ENCODE measurements at places on chromosomes 12 and 14. TPM values are rescaled to one million over a fixed set of nuclear protein-coding genes. Genes with fewer than 3 reads are reported as not detected.

DNA sequence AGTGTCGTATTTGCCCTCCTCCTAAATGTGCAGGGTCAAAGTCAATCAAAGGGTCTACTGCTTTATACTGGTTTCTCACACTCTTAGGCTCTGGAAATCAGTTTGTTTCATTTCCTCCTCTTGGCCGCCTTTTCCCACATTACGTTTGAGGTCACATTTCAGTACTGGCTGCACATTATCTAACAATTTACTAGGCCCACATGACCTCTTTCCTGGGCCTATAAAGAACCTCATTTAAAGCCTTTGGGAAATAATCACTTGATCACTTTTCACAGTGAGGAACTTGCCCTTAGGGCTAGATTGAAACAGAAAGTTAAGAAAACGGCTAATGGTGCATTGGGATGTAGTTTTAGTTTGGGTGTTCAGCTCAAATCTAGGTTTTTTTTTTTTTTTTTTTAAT, 497.5 kb downstream of the RERGL start:
- H3K27me3 ChIP-seq, result no peaks in the 10 kb centered on the region
- H3K4me3 ChIP-seq, result no peak overlapping the region
- no peaks in the 10 kb centered on the region for H3K4me1 ChIP-seq
- no peaks in the 10 kb centered on the region for H3K36me3 ChIP-seq

DNA sequence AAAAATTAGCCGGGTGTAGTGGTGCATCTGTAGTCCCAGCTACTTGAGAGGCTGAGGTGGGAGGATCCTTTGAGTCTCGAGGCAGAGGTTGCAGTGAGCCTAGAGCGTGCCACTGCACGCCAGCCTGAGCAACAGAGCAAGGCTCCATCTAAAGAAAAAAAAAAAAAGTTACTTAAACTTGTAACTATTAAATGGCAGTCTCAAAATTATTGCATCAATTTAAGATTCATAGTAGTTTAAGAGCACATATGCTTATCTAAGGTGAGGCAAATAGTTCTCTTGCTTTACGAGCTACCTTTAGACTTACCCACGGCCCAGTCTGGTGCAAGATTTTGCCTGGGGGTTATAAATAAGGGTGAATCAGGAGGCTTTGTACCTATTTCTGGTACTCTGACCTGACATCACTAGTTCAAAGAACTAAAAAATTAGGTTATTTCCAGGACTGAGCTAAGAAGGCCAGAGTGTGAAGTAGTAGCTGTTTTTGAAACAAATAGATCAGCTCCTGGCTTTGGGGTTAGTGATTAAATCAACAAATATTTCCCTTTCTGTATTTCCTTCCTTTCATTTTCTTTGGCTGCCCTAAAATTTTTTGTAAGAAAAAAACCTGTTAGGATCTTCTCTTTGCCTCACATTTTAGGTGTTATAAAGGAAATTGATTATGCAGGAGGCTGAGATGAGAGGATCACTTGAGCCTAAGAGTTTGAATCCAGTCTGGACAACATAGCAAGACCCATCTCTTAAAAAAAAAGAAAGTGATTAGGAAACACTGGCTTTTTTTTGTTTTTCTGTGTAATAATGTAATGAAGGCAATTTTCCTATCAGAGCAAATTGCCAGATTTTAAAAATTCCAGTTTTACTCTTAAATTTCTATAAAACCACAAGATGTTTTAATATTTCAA, 3.6 kb downstream of the MGAT2 start:
- H3K27ac ChIP-seq, result peak overlapping the region; percentile 98
- H3K4me1 ChIP-seq, result peaks cover 53% of the 10 kb centered on the region
- DNase-seq, result peak; percentile 34
- peak overlapping the region; percentile 2 for H3K4me3 ChIP-seq

- H3K36me3 ChIP-seq, result no peaks in the 10 kb centered on the region
- no peaks in the 10 kb centered on the region for H3K27me3 ChIP-seq
- no peak for DNase-seq
- H3K4me3 ChIP-seq, result no peak overlapping the region
- no peak overlapping the region for H3K27ac ChIP-seq
Measured at GRCh38 chr14:35247777-35248475, 44.3 kb upstream of the PSMA6 start.

GRCh38 chr12:6306599-6307220, 3.8 kb upstream of the PLEKHG6 start:
- peaks cover 5% of the 10 kb centered on the region for H3K27me3 ChIP-seq
- no peak for DNase-seq
- H3K27ac ChIP-seq, result no peak overlapping the region
- H3K36me3 ChIP-seq, result no peaks in the 10 kb centered on the region
- H3K4me3 ChIP-seq, result no peak overlapping the region
- H3K4me1 ChIP-seq, result peaks cover 6% of the 10 kb centered on the region

- no peak overlapping the region for H3K4me3 ChIP-seq
- no peaks in the 10 kb centered on the region for H3K27me3 ChIP-seq
- no peak for DNase-seq
- H3K36me3 ChIP-seq, result no peaks in the 10 kb centered on the region
Measured at GRCh38 chr14:43449291-43449690, 1057.8 kb downstream of the FSCB start.

- H3K4me1 ChIP-seq, result no peaks in the 10 kb centered on the region
- no peaks in the 10 kb centered on the region for H3K36me3 ChIP-seq
- H3K4me3 ChIP-seq, result no peak overlapping the region
- no peaks in the 10 kb centered on the region for H3K27me3 ChIP-seq
Measured at GRCh38 chr12:29762637-29763300, 21.0 kb downstream of the TMTC1 start.

- DNase-seq, result no peak
- peaks cover 9% of the 10 kb centered on the region for H3K4me1 ChIP-seq
- no peaks in the 10 kb centered on the region for H3K36me3 ChIP-seq
- H3K27ac ChIP-seq, result no peak overlapping the region
- no peaks in the 10 kb centered on the region for H3K27me3 ChIP-seq
Measured at GRCh38 chr12:3075315-3075714, 1.9 kb upstream of the TSPAN9 start.

GRCh38 chr12:62703011-62703380, 232.0 kb downstream of the PPM1H start:
- no peaks in the 10 kb centered on the region for H3K4me1 ChIP-seq
- no peak overlapping the region for H3K27ac ChIP-seq
- no peak for DNase-seq
- H3K4me3 ChIP-seq, result no peak overlapping the region
- no peaks in the 10 kb centered on the region for H3K27me3 ChIP-seq

DNA sequence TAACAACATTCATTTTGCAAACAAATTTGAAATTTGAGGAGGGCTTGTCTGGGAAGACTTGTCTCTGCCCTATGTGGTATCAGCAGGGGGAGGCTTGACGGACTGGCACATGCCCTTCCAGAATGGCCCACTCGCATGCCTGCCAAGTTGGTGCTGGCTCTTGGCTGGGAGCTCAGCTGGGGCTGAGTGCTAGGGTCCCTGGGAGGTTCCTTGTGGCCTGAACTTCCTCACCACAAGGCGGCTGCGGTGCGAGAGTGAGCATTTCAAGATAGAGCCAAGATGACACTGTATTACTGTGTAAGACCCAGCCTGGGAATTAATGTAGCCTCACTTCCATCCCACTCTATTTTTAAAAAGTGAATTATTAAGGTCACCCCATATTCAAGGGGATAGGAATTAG, 271.6 kb upstream of the PLEKHG7 start:
- H3K27me3 ChIP-seq, result no peaks in the 10 kb centered on the region
- no peak for DNase-seq
- H3K4me1 ChIP-seq, result no peaks in the 10 kb centered on the region
- H3K4me3 ChIP-seq, result no peak overlapping the region

- H3K4me3 ChIP-seq, result no peak overlapping the region
- H3K27ac ChIP-seq, result no peak overlapping the region
- no peaks in the 10 kb centered on the region for H3K27me3 ChIP-seq
- H3K36me3 ChIP-seq, result no peaks in the 10 kb centered on the region
- no peak for DNase-seq
Measured at GRCh38 chr14:56390859-56391258, 188.7 kb upstream of the TMEM260 start.

GRCh38 chr14:72350215-72350614, 418.0 kb downstream of the RGS6 start:
- H3K27ac ChIP-seq, result no peak overlapping the region
- no peak overlapping the region for H3K4me3 ChIP-seq

DNA sequence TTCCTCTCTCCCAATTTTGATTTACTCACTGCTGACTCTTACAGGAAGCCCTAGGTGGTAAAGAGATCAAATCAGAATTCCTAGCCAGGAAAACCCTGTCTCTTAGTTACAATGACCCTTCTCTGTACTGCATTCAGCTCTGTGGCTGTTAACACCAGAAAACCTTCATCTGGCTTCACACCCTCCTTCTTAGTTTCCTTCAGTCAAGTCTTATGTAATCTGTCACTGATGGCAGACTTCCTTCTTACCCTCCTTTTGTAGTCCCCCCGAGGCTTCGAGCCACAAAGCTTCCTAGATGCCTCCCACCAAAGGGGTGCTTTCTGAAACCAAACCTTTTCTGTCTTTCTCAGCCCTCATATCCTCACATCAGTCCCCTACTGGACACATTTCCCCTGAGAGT, 16.5 kb downstream of the NGDN start:
- DNase-seq, result no peak
- no peak overlapping the region for H3K4me3 ChIP-seq
- no peaks in the 10 kb centered on the region for H3K4me1 ChIP-seq
- no peak overlapping the region for H3K27ac ChIP-seq

Gene WNT1
- total RNA-seq, result 1.8 TPM

Gene SLC38A4
- not detected for total RNA-seq

Gene FBXL14
- total RNA-seq, result 41.6 TPM

Gene OLR1
- not detected for total RNA-seq

Gene MBIP
- 25.6 TPM for total RNA-seq

Gene DENR
- total RNA-seq, result 49.1 TPM

Gene EEF1AKMT3
- total RNA-seq, result 4.9 TPM

Gene CPNE8
- 3.4 TPM for total RNA-seq

Gene FAM186B
- 0.22 TPM for total RNA-seq

Gene OR4Q2
- total RNA-seq, result not detected

Gene ZNF26
- total RNA-seq, result 28.2 TPM
